Vagina (tissue), 2 donors: ENCODE measurements at places on chromosomes 12 and 14. TPM values are rescaled to one million over a fixed set of nuclear protein-coding genes. Genes with fewer than 3 reads are reported as not detected.

- DNase-seq: no peak
These were observed 6.8 kb downstream of the SIX1 start for GRCh38 chr14:60642270-60643140.

GRCh38 chr14:26596543-26597061 lies 1.2 kb downstream of the NOVA1 start:
- DNase-seq: peak; percentile 83

The SEC23A gene
- total RNA-seq: 54.8 TPM

The ADCY6 gene
- total RNA-seq: 30.0 TPM

The SEL1L gene
- 28.2 TPM for total RNA-seq

The TAS2R20 gene
- 4.7 TPM for total RNA-seq
